GM23338 (cell line): ENCODE measurements at places on chromosomes 7 and 10. TPM values are rescaled to one million over a fixed set of nuclear protein-coding genes. Genes with fewer than 3 reads are reported as not detected.

The JAKMIP3 gene
- 0.47 and 1.2 TPM in 2 replicates for total RNA-seq

The ZCWPW1 gene
- 0.59 and 1.0 TPM in 2 replicates for total RNA-seq

The CPN1 gene
- total RNA-seq, result not detected in 2 replicates

The MSS51 gene
- 3.9 and 5.1 TPM in 2 replicates for total RNA-seq

The MYPN gene
- total RNA-seq, result not detected in 2 replicates

The AMZ1 gene
- total RNA-seq, result 0.73 and 1.6 TPM in 2 replicates

The CTNNA3 gene
- total RNA-seq, result 0.50 and 3.3 TPM in 2 replicates

The CPEB3 gene
- 1.6 and 1.9 TPM in 2 replicates for total RNA-seq

The KCNH2 gene
- total RNA-seq, result 11.3 and 14.7 TPM in 2 replicates

The AKR1C8 gene
- not detected in 2 replicates for total RNA-seq

The CYP2E1 gene
- 0.74 and 2.2 TPM in 2 replicates for total RNA-seq

The NRP1 gene
- 3.5 and 3.9 TPM in 2 replicates for total RNA-seq

The GIMAP5 gene
- not detected in 2 replicates for total RNA-seq

The ADAM12 gene
- 0.16 and 0.87 TPM in 2 replicates for total RNA-seq

The SPDYE2 gene
- not detected in 2 replicates for total RNA-seq

The HACD1 gene
- total RNA-seq, result 32.2 and 34.1 TPM in 2 replicates

The HTR5A gene
- total RNA-seq, result not detected in 2 replicates

The NANOS1 gene
- total RNA-seq, result 2.9 and 7.8 TPM in 2 replicates

The SPAM1 gene
- total RNA-seq, result not detected in 2 replicates

The GPNMB gene
- total RNA-seq, result 0.76 and 1.4 TPM in 2 replicates

The CAMK2B gene
- not detected in 2 replicates for total RNA-seq

The GNGT1 gene
- not detected in 2 replicates for total RNA-seq

The LIPM gene
- total RNA-seq, result not detected in 2 replicates

The OGDHL gene
- total RNA-seq, result 15.5 and 17.6 TPM in 2 replicates

The AVL9 gene
- 33.8 and 35.0 TPM in 2 replicates for total RNA-seq

The CYP17A1 gene
- not detected in 2 replicates for total RNA-seq

The C10orf105 gene
- total RNA-seq, result 0.17 and 0.19 TPM in 2 replicates

The SERPINE1 gene
- total RNA-seq, result 0.97 and 2.0 TPM in 2 replicates

The PILRA gene
- 0.38 and 2.6 TPM in 2 replicates for total RNA-seq

The FGFBP3 gene
- total RNA-seq, result 73.2 and 73.9 TPM in 2 replicates

The FUOM gene
- total RNA-seq, result 33.9 and 43.9 TPM in 2 replicates

The TBATA gene
- not detected in 2 replicates for total RNA-seq

The EBLN1 gene
- total RNA-seq, result not detected in 2 replicates

The DNMBP gene
- 25.7 and 31.2 TPM in 2 replicates for total RNA-seq

The PON3 gene
- 1.6 and 2.5 TPM in 2 replicates for total RNA-seq

The CCL24 gene
- total RNA-seq, result not detected in 2 replicates

The KCNMA1 gene
- total RNA-seq, result 8.2 and 8.9 TPM in 2 replicates

The CYP3A4 gene
- total RNA-seq, result not detected in 2 replicates

The C7orf33 gene
- total RNA-seq, result not detected in 2 replicates

The ASB10 gene
- total RNA-seq, result not detected in 2 replicates

The CDNF gene
- 1.1 and 2.2 TPM in 2 replicates for total RNA-seq

The ZPBP gene
- not detected in 2 replicates for total RNA-seq

The YKT6 gene
- total RNA-seq, result 94.5 and 114 TPM in 2 replicates

The ACTR3C gene
- 1.5 and 5.8 TPM in 2 replicates for total RNA-seq

The PPP1R3C gene
- 1.6 and 1.8 TPM in 2 replicates for total RNA-seq

The SRGN gene
- total RNA-seq, result not detected in 2 replicates

The MINDY3 gene
- total RNA-seq, result 13.6 and 15.1 TPM in 2 replicates

The OPN4 gene
- not detected in 2 replicates for total RNA-seq

The RTKN2 gene
- 23.6 and 25.4 TPM in 2 replicates for total RNA-seq

The DYDC2 gene
- total RNA-seq, result 1.7 and 8.1 TPM in 2 replicates

The CDHR3 gene
- 6.7 and 12.2 TPM in 2 replicates for total RNA-seq

The ZNF425 gene
- 4.3 and 5.0 TPM in 2 replicates for total RNA-seq

The SUN3 gene
- 0.52 TPM in 1 of 2 replicates, not detected in the other for total RNA-seq

The EZH2 gene
- total RNA-seq, result 25.6 and 33.9 TPM in 2 replicates

The OR2A7 gene
- 1.6 and 2.2 TPM in 2 replicates for total RNA-seq

The FAM25C gene
- total RNA-seq, result not detected in 2 replicates

The PDE6C gene
- total RNA-seq, result not detected in 2 replicates

The CFAP46 gene
- 2.8 and 3.1 TPM in 2 replicates for total RNA-seq

The SPACDR gene
- total RNA-seq, result 0.52 TPM in 1 of 2 replicates, not detected in the other
